ENCODE measurements at places on chromosomes 16 and 17. TPM values are rescaled to one million over a fixed set of nuclear protein-coding genes. Genes with fewer than 3 reads are reported as not detected.
A peak's percentile ranks its signal among the peaks of the same experiment; 100 is the strongest.

DNA sequence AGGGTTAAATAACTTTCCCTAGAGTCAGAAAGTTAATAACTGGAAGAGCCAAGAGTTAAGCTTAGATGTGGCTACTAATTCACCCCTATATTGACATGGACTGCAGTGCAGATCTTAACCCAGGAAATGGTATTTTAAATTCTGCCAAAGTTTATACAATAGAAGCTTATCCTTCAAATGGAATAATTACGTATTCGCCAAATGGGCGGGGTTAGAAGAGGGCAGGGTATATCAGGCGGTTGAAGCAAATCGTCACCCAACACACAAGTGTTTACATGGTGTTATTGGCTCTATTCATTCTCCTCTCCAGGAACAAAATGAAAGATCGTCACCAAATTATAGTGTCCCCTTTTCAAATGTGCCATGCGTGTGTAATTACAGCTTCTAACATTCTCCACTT is 182.7 kb downstream of the PRKCB start:
- no peaks in the 10 kb centered on the region for H3K36me3 ChIP-seq
- no peak for DNase-seq
- H3K27me3 ChIP-seq: peaks cover 23% of the 10 kb centered on the region
- no peak overlapping the region for H3K4me3 ChIP-seq
- H3K4me1 ChIP-seq: no peaks in the 10 kb centered on the region
- no peak overlapping the region for H3K27ac ChIP-seq

DNA sequence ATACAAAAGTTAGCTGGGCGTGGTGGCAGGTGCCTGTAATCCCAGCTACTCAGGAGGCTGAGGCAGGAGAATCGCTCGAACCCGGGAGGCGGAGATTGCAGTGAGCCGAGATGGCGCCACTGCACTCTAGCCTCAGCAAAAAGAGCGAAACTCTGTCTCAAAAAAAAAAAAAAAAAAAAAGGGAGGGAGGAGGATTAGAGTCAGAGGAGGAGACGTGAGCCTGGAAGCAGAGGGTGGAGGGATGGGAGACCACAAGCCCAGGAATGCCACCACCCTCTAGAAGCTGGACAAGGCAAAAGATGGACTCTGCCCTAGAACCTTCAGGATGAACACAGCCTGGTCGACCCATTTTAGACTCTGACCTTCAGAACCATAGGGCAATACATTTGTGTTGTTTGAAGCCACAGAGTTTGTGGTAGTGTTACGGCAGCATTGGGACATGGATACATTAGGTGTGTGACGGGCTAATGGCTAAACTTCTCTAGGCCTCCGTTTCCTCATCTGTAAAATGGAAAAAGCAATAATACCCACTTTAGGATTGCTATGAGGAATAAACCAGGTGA is 2.1 kb upstream of the SMIM22 start:
- H3K27ac ChIP-seq: no peak overlapping the region
- H3K4me1 ChIP-seq: peaks cover 9% of the 10 kb centered on the region
- H3K36me3 ChIP-seq: peaks cover 4% of the 10 kb centered on the region
- H3K27me3 ChIP-seq: no peaks in the 10 kb centered on the region
- no peak for DNase-seq

- H3K27ac ChIP-seq: no peak overlapping the region
- no peaks in the 10 kb centered on the region for H3K36me3 ChIP-seq
- H3K27me3 ChIP-seq: no peaks in the 10 kb centered on the region
Observed at GRCh38 chr16:46621934-46622676, 926 bp upstream of the SHCBP1 start.

DNA sequence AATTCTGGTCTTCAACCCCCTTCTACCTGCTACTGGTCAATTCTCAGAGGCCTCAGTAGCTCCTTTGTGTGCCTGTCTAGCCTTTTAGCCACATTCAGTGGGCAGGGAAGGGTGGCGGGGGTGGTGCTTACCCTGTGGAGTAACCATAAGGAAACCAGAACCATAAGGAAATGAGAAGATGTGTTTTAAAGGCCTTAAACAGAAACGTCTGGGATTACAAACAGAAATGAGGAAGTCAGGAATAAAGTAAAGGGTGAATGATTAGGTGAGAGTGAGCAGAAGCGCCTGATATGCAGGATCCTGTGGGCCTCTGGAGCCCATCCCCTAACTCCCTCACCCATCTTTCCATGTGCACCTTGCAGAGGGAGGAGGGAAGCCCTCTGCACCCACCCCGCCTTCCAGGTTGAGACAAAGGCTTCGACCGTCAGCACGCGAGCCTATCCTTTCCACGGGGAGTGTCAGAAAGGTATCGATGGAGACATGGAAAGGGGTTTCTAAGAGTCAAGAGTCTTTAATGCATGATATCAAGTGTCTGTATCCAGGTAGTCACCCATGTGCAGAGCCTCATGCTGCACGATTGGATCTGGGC is 20.4 kb downstream of the KIAA0513 start:
- H3K27ac ChIP-seq: no peak overlapping the region
- H3K27me3 ChIP-seq: no peaks in the 10 kb centered on the region
- DNase-seq: no peak
- H3K4me3 ChIP-seq: no peak overlapping the region
- no peaks in the 10 kb centered on the region for H3K36me3 ChIP-seq

GRCh38 chr17:74303305-74303704 is 22.7 kb upstream of the KIF19 start:
- H3K27ac ChIP-seq: no peak overlapping the region
- no peak overlapping the region for H3K4me3 ChIP-seq
- H3K27me3 ChIP-seq: peaks cover 26% of the 10 kb centered on the region

GRCh38 chr16:55495616-55496289 is 13.1 kb upstream of the LPCAT2 start:
- peak; percentile 9 for DNase-seq
- peaks cover 58% of the 10 kb centered on the region for H3K4me1 ChIP-seq
- peak overlapping the region; percentile 62 for H3K27ac ChIP-seq
- H3K4me3 ChIP-seq: no peak overlapping the region

DNA sequence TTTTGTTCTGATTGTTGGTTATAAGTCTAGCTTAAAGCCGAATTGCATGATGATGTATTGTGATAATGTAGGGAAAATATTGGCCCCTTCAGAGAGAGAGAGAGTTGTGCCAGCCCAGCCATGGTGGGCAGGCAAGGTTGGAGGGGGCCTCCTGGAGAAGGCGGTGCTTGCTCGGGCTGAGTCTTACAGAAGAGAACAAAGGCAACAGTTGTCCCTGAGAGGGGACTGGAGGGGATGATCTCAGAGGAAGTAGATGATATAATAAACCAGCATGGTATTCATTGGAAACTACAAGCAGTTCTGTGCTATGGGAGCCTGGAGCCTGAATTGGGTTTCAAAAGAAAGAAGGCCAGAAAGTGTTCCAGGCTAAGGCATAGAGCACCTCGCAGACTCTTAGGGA is 173.8 kb downstream of the RPTOR start:
- DNase-seq: no peak
- H3K27me3 ChIP-seq: no peaks in the 10 kb centered on the region
- no peak overlapping the region for H3K27ac ChIP-seq
- H3K36me3 ChIP-seq: peaks cover 7% of the 10 kb centered on the region

DNA sequence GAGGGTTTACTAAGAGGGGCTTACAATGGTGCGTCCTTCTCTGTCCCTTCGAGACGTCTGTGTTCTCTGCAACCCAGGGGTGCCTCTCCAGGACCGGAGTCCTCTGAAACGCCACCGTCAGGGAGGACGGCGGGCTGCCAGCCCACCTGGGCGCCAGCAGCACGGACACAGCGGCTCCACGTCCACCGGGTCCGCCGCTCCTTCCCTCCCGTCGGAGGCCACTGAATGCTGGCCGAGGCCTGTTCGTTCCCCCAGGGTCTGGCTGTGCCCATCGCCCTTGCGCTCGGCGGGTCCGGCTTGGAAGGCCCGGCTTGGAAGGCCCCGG is 403 bp downstream of the TEPSIN start:
- no peak for DNase-seq
- H3K27me3 ChIP-seq: no peaks in the 10 kb centered on the region
- peak overlapping the region; percentile 83 for H3K4me3 ChIP-seq
- H3K27ac ChIP-seq: no peak overlapping the region

GRCh38 chr16:79473456-79473855 is 127.1 kb downstream of the MAF start:
- DNase-seq: no peak
- H3K4me1 ChIP-seq: no peaks in the 10 kb centered on the region
- peaks cover 34% of the 10 kb centered on the region for H3K27me3 ChIP-seq
- H3K4me3 ChIP-seq: no peak overlapping the region
- H3K27ac ChIP-seq: no peak overlapping the region

Gene NAT9
- 83.1 TPM for total RNA-seq

Gene ZFPM1
- 51.1 TPM for total RNA-seq

Gene TBC1D3B
- total RNA-seq: 28.2 TPM
